ENCODE measurements at places on chromosomes 16 and 17. TPM values are rescaled to one million over a fixed set of nuclear protein-coding genes. Genes with fewer than 3 reads are reported as not detected.

Gene ABCC6
- total RNA-seq, result 12.2 TPM

DNA sequence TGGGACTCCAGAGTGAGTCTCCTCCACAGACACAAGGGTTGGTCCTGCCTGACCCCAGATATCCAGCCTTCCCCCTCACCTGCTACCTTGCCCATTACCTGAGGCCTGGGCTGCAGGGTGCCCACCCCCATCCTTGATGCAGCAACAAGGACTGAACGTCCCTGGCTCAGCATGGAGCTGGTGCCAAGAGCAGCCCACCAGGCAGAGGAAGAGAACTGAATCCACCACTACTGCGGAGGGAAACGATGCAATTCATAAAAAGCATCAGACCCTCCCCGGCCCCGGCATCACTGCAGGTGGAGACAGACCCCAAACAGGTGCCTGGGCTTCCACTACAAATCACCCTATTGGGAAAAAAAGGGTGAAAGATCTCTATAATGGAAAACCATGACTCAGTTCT, 131.0 kb upstream of the TNRC6C start:
- no peak for DNase-seq

GRCh38 chr17:78687944-78688343, 94.1 kb downstream of the CYTH1 start:
- no peak for DNase-seq

DNA sequence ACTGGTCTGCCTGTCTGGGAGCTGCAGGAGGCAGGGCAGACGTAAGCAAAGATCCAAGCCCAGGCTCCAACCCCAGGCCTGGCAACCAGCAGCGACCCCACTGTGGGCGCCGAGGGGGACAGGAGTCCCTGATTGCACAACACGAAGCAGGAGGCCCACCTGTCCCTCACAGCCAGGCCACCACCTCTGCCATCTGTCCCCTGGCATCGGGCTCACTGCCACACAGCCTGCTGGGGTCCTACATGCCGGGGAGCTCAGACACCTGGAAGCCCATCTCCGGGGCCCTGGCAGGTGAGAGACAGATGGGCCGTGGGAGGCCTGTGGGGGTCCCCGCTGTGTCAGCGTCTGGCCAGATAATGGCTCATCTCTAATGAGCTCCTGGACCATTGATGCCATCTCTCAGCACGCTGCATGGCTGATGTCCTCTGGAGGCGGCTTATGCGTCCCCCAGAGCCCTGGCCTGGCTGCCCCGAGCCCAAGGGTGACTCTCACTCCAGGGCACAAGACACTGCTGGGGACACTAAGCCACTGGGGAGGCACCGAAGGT, 11.3 kb upstream of the RASD1 start:
- peak; percentile 42 for DNase-seq

DNA sequence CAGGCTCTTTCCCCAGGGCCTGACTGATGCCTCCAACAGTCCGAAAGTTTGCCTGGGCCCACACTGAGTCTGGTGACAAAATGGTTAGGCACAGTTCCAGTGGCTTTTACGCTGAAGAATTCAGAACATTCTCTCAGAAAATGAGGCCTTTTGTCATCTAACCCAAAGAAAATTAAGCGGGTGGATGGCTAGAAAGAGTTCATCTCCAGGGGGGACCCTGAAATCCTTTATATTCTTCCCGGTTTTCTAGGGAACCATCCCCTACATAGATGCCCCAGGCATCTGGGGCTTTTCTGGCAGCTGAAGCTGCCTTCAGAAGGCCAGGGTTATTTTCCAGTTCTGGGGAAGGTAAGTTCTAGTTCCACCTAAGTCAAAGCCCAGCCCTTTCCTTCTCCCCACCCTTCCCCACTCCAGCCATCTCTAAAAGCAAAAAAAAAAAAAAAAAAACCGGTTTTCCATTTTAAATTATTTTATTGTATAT, 2.2 kb downstream of the RASD1 start:
- no peak for DNase-seq

DNA sequence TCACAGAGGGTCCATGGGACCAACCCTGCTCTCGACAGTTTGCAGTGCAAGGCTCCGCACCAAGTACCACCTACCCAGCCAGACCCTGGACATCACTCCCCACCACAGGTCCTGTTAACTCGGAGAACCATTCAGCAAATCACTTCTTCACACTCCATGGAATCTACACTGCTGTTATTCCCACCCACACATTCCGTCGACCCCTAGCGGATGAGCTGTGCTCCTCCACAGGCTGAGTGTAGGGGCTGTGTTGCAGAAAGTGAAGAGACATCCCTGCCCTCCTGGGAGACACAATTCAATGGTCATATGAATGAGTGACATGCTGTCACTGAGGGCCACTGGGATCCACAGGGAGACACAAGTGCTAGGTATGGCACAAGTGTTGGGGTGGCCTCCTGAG, 27.5 kb downstream of the MPG start:
- no peak for DNase-seq

- DNase-seq, result no peak
Measured at GRCh38 chr17:65688307-65688706, 126.9 kb upstream of the AXIN2 start.

Gene HAS3
- 19.4 TPM for total RNA-seq

DNA sequence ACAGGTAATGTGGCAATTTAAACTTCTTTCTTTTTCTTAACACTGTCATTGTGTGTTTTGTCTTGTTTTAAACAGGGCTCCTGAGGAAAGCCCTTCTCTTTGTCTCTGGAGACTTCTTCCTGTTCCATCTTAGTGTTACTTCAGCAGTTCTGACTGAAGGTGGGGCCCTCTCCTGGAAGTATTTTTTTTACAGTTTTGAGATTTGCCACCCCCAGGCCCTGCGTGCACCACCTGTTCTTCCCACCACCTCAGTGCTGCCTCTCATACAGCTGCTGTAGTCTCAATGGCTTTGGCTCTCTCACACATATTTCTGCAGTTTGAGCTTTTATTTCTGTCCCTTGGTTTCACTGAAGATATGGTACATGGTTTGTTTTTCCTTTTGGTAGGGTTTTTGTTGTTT, 52.5 kb upstream of the ALDH3A1 start:
- no peak for DNase-seq

DNA sequence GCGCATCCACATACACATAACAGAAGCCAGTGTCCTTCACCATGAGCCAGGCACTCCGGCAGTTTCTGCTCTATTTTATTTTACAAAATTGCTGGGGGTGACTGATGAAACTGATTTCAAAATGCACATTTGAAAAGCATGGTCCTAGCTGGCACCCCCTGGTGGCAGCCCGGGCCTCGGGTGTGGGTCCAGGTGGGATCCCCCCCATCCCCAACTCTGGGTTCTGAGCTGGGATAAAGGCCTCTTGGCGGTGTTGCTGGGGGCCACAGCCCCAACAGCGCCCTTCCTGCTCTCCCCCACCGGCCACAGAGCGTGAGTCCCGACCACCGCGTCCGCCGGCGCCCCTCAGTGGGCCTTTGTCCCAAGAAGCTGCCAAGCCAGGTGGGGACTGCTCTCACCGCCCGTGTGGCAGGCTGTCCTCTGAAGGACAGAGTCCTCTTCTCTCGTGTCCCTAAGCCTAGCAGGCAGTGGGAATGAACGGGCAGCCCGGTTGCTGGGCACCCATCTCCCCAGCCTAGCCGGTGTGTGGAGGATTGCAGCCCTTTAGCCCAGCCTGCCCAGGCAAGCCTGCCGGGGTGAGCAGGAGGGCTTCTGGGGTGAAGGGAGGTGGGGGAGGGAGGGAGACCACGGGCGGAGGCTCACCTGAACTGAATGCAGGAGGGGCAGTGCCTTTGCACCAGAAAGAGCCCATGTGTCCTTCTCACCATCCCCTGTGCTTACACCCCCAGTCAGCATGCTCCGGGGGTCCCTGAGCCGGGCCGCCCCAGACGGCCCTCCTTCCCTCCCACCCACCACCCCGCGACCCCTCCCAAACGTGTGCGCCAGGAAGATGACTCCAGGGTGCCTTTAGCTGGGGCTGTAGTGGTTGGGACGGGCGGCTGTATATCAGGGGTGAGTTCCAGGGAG, 898 bp downstream of the SNAI3 start:
- DNase-seq, result peak; percentile 50

GRCh38 chr16:84833144-84833500, 13.3 kb downstream of the CRISPLD2 start:
- no peak for DNase-seq

Gene TBX2
- total RNA-seq, result 9.0 TPM

DNA sequence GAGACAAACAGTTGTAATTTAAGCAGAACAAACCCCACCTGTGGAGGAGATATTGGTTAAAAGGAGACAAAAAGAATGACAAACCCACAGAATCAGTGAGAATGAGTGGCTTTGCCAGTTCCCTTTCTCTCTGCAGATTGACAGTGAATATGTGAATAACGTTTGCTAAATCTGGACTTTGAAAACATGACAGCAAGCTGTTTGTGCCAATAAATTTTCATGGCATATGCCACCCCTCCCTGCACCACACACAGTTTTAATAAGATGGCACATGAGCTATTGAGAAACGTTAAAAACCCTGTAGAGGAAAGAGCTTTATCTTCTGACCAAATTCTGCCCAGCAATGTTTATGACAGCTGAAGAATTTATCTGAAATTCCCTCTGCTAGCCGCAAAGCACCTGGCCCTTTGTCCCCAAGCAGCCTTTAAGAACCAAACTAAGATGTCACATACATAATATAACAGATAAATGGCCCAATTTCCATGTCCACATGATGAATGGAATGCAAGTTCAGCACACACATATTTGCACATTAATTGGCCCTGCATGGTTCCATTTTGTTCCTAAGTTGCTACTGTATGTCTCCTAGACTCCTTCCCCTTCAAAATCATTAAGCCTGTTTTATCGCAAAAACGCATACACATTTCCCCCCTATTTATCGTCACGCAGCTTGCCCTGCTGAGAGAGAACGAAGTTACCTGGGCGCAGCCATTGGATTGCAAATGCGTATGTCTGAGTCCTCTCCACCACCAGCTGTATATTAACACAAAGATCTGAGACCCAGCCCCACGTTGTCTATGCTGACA, 773.5 kb upstream of the EEF2KMT start:
- no peak for DNase-seq

Gene RNF213
- total RNA-seq, result 136 TPM

DNA sequence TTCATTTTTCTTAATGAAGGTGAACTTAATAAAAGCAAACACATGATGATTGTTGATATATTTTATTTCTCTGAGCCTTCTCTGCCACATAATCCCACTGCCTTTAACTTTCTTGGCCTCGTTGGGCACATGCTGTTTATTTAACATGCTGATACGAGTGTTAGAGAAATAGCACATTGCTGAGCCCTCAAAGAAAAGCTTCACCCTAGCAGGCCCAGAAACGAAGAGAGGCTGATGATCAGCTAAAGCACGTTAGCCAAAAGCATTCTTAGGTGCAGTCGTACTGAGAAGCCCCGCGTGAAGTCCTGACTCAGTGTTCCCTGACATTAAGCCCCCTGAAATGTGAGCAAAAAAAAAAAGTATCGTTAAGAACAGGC, 122.8 kb downstream of the CCDC182 start:
- no peak for DNase-seq

Gene TMC8
- total RNA-seq, result 6.0 TPM

Gene LPCAT2
- 13.8 TPM for total RNA-seq

DNA sequence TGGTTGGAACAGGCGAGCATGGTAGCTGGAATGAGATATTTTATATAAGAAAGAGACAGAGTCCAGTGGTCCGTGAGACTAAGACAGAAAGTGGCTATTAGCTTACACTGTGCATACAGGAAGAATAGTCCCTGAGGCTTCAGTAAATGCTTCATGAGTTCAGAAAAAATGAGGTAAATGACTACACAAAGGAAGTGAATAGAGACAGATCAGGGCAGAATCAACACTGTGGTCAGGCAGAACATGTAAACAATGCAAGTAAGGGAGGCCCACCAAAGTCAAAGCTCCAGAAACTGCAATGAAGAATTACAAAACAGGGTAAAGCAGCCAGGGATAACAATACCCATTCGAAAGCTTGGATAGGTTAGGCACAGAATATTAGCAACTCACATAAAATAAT, 4.8 kb downstream of the ABCA10 start:
- DNase-seq, result no peak

DNA sequence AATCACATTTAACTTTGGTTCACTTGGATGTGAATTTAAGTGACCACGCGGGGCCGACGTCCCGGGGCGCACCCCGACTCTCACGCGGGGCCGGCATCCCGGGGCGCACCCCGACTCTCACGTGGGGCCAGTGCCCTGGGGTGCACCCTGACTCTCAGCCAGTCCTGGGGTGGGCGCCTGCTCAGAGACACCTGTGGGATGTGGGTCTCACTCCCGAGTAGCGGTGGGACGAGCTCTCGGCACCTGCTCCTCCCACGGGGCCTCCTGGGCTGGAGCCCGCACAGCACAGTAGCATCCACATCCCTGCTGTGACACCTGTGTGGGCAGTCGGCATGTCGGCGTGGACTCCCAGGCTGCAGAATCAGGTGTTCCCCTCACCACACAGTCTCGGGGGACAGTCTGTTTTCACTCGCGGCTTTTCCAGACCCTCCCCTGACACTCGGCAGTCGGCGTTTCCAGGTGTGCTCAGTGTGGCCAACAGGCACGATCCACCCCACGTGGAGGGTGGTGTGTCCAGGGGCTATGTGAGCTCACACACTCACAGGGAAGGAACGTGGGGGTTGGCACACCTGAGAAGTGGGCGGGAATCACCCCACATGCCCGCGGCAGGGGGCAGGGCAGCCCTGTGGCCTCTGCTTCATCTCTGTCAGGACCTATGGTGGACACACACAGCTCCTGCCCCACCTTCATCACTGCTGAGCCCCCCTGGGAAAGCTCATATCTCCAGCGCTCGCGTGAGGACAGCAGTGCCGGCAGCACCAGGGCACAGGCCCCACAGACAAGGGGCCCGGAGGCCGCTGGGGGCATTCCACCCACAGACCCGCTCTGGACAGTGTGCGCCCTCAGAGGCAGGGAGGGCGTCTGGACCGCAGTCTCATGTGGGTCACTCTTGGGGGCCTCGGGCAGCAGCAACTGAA, 51.8 kb downstream of the LMF1 start:
- peak; percentile 45 for DNase-seq

DNA sequence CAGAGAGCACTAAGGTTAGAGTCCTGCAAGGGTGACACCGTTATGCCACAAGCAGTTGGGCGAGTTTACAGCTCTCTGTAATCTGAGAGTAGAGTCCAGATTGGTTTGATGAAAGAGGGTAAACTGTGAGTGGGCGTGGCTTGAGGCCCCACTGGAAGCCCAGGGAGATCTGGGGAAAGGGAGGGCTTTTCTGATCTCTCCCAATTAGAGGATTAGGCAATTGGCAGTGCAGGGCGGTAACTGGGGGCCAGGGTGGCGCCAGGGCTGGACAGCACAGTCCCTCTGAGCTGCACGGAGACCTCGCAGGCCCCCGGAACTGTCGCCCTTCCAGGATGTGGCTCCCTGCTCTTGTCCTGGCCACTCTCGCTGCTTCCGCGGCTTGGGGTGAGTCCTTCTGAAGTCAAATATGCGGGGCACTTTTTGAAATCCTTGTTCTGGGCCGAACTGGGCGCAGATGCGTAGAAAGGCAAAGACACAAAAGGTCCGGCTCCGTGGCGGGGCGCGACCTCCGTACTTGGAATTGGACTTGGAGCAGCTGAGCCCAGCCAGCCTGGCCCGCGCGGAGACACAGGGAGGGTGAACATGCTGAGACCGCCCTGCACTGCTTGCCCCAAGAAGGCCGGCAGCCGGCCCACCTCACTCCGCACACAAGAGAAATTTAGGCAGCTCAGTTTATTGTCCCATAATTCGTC, 72.4 kb downstream of the CES1 start:
- DNase-seq, result no peak

Measured in mucosa of descending colon (tissue), 3 donors.